ENCODE measurements at places on chromosomes 7 and 10.

GRCh38 chr10:70130878-70131559 lies 1.6 kb downstream of the AIFM2 start:
- no peak for DNase-seq

DNA sequence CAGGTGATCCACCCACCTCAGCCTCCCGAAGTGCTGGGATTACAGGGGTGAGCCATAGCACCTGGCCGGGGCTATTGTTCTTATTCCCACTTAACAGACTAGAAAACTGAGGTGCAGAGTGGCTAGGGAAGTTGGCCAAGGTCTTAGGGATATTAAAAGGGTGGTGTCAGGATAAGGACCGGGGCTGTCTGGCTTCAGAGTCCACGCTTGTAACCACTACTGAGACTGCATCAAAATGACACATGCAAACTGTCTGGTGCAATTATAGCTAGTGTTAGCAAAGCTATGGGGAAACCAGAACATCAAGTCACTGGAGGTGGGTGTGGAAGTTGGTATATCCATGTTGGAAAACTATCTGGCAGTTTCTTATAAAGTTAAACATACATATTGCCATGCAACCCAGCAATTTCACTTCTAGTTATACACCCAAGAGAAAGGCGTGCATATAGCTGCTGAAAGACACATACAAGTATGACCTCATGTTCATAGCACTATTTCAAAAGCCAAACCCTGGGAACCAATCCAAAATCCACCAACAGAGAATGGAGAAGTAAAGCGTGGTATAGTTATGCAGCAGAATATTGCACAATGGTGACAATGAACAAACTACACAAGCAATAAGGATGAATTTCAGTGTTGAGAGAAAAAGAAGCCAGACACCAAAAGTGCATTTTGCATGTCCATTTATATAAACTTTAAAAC lies 33.9 kb upstream of the EEPD1 start:
- no peak for DNase-seq

DNA sequence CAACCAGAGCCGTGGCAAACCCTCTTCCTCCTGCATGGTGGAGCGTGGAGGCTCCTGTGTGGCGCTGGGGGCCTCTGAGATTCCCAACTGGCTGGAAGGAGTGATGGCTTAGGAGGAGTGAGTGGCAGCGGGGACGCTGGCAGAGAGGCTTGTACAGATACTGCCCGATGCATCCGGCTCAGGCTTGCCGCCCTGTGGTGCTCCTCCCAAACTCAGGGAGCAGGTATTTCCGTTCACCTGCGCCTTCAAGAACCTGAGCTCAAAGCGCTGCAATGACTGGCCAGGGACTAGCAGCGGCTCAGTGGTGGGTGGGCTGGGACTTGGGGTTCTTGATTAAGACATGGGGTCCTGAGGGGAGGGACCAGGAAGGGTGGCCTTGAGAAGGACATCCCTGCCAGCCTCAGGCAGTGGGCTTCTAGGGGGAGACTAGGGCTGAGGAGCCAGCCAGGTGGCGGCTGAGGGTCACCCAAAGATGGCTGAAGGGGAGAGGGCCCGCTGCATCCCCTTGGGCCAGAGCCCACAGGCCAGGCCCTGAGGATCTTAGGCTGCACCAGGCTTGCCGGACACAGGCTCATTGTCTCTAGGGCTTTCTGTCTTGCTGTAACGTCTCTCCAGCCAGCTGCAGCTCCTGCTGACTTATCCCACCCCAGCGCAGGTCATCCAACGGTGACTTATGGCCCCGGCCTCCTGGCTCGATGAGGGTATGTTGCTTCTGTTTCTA lies 3.2 kb downstream of the ZNF775 start:
- no peak for DNase-seq

- DNase-seq = no peak
Measured at GRCh38 chr7:107584716-107585115, 4.7 kb downstream of the BCAP29 start.

GRCh38 chr10:84440781-84441180 lies 112.4 kb downstream of the CCSER2 start:
- no peak for DNase-seq

- no peak for DNase-seq
Measured at GRCh38 chr10:96964131-96964530, 132.0 kb downstream of the LCOR start.

DNA sequence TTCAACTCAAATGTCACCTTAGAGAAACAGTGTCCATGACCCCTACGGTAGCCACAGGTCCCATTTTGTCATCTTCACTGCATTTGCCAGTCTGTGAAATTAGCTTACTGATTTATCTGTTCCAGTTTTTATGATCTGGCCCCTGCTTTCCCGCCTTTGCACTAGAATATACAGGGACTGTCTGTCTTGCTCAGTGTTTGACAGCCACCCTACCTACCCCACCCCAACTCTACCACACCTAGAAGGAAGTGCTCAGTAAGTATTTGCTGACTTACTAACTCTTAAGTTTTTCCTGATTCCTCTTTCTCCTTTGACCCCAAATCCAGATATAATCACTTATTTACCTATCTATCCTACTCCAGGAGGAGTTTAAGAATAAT lies 49.5 kb downstream of the CREB3L2 start:
- no peak for DNase-seq

GRCh38 chr7:94374231-94374630 lies 20.5 kb upstream of the COL1A2 start:
- no peak for DNase-seq

GRCh38 chr10:89504691-89505090 lies 30.7 kb downstream of the SLC16A12 start:
- peak; percentile 25 for DNase-seq

- DNase-seq = peak; percentile 11
Measured at GRCh38 chr7:83640731-83641537, 8.0 kb downstream of the SEMA3E start.

GRCh38 chr10:72044417-72045041 lies 43.8 kb downstream of the SPOCK2 start:
- no peak for DNase-seq

Data from NCI-H1694 treated with DMSO at 0.1 percent for 48 hours (cell line).